ENCODE measurements at places on chromosomes 2 and 18.

DNA sequence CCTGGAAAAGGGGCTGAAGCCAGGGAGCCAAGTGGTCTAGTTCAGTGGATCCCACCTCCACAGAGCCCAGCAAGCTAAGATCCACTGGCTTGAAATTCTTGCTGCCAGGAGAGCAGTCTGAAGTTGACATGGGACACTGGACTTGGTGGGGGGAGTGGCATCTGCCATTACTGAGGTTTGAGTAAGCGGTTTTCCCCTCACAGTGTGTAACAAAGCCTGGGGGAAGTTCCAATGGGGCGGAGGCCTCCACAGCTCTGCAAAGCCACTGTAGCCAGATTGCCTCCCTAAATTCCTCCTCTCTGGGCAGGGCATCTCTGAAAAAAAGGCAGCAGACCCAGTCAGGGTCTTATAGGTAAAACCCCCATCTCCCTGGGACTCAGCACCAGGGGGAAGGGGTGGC is 144.4 kb downstream of the PTPRM start:
- no peak for DNase-seq
- no peaks in the 10 kb centered on the region for H3K36me3 ChIP-seq
- H3K27me3 ChIP-seq: no peaks in the 10 kb centered on the region
- H3K4me1 ChIP-seq: no peaks in the 10 kb centered on the region

DNA sequence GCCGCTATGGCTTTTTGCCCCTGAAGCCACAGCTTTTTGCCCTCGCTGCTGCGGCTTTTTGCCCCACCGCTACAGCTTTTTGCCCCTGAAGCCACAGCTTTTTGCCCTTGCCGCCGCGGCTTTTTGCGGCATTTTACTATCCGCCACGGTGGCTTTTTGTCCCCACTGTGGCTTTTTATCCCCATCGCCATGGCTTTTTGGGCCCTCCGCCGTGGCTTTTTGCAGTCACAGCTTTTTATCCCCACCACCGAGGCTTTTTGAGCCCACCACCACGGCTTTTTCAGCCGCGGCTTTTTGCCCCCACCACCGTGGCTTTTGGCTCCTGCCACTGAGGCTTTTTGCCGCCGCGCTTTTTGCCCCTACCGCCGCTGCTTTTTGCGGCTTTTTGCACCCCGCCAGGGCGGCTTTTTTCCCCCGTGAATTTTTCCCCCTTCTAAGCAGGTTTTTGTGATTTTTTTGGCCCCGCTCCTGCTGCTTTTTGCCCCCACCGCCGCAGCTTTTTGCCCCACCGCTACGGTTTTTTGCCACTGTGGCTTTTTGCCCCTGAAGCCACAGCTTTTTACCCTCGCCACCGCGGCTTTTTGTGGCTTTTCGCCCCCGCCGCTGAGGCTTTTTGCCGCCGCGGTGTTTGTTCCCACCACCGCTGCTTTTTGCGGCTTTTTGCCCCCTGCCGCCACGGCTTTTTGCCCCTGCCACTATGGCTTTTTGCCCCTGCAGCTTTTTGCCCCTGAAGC is 2797.2 kb upstream of the TEKT4 start:
- H3K27ac ChIP-seq: no peak overlapping the region
- H3K4me3 ChIP-seq: no peak overlapping the region
- H3K4me1 ChIP-seq: no peaks in the 10 kb centered on the region

GRCh38 chr18:63476668-63477067 is at the start of gene SERPINB5:
Gene SERPINB5 (plus strand): TSS chr18:63476958. CDS start chr18:63484429, 7,471 bp downstream.
- no peaks in the 10 kb centered on the region for H3K27me3 ChIP-seq
- H3K36me3 ChIP-seq: no peaks in the 10 kb centered on the region
- DNase-seq: peak; percentile 82
- H3K27ac ChIP-seq: peak within 1 kb of the TSS; percentile 89
- H3K4me1 ChIP-seq: peaks cover 32% of the 10 kb centered on the region

GRCh38 chr2:180494286-180494685 is 486.1 kb upstream of the UBE2E3 start:
- no peaks in the 10 kb centered on the region for H3K27me3 ChIP-seq
- H3K4me3 ChIP-seq: no peak overlapping the region
- H3K4me1 ChIP-seq: no peaks in the 10 kb centered on the region
- no peak for DNase-seq
- no peak overlapping the region for H3K27ac ChIP-seq
- no peaks in the 10 kb centered on the region for H3K36me3 ChIP-seq

DNA sequence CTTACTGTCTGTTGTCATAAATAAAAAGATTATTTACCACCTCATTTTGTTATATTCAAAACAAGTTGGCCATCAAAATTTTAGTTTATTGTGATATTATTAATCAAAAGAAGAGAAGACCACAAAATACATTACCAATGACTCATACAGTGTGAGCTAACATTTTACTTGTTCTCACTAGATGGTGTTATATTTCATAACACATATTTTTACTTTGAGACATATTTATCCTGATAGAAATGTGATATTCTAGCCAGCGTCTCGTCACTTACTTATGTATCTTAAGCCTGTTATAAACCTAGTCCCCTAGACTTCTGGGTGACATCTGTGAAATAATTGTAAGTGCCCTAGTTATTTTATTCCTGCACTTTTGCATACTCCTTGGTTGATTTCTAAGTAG is 263.2 kb downstream of the CDH7 start:
- no peak for DNase-seq
- H3K27ac ChIP-seq: no peak overlapping the region
- no peaks in the 10 kb centered on the region for H3K36me3 ChIP-seq
- no peaks in the 10 kb centered on the region for H3K27me3 ChIP-seq
- no peak overlapping the region for H3K4me3 ChIP-seq

GRCh38 chr2:158743879-158744278 is 51.2 kb upstream of the DAPL1 start:
- H3K27me3 ChIP-seq: no peaks in the 10 kb centered on the region
- H3K36me3 ChIP-seq: no peaks in the 10 kb centered on the region
- no peak overlapping the region for H3K4me3 ChIP-seq

- H3K27me3 ChIP-seq: no peaks in the 10 kb centered on the region
- no peak overlapping the region for H3K4me3 ChIP-seq
- no peak overlapping the region for H3K27ac ChIP-seq
- no peak for DNase-seq
Measured at GRCh38 chr2:102657770-102658169, 38.4 kb downstream of the SLC9A2 start.

DNA sequence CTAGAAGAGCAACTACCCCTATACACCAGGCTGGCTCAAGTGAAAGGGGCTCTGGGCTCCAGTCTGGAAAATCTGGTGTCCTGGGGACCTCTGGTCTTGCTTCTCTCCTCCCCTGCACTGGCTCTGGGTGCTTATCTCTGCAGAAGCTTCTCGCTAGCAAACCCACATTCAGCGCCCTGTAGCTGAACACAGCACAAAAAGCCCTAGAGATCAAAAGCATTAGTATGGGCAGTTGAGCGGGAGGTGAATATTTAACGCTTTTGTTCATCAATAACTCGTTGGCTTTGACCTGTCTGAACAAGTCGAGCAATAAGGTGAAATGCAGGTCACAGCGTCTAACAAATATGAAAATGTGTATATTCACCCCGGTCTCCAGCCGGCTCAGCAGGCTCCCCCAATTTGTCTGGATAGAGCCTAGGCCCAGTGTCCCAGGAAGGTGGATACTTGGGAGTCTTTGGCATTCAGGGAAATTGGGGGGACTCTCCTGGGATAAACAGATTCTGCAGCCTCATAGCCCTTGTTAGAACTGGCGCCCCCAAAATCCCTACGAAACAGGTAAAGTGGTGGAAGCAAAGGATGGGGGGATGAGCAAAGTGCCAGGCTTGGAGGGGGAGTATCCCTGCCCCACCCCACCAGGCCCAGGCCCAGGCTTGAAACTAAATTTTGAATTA is 2.5 kb upstream of the HOXD4 start:
- H3K27ac ChIP-seq: no peak overlapping the region
- H3K4me3 ChIP-seq: no peak overlapping the region
- DNase-seq: no peak
- H3K36me3 ChIP-seq: peaks cover 6% of the 10 kb centered on the region
- peaks cover 87% of the 10 kb centered on the region for H3K27me3 ChIP-seq

DNA sequence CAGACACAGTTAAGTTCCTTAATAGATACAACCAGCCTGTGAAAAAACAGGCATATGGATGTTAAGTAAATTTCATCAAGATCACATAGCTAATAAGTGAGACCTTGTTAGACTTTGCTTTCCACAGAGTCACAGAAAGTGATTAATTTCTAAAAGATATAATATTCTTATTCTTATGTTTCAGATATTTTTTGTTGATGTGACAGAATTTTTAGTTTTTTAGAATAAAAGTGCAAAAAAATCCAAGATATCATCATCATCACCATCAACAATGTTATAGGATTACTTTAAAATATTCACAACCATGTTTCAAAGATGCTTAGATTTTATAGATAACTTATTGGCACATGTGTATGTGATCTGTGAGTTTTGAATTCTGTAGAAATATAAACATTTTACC is 132.3 kb upstream of the ITGA4 start:
- no peak for DNase-seq
- no peaks in the 10 kb centered on the region for H3K4me1 ChIP-seq
- no peak overlapping the region for H3K27ac ChIP-seq
- H3K4me3 ChIP-seq: no peak overlapping the region
- H3K27me3 ChIP-seq: no peaks in the 10 kb centered on the region

DNA sequence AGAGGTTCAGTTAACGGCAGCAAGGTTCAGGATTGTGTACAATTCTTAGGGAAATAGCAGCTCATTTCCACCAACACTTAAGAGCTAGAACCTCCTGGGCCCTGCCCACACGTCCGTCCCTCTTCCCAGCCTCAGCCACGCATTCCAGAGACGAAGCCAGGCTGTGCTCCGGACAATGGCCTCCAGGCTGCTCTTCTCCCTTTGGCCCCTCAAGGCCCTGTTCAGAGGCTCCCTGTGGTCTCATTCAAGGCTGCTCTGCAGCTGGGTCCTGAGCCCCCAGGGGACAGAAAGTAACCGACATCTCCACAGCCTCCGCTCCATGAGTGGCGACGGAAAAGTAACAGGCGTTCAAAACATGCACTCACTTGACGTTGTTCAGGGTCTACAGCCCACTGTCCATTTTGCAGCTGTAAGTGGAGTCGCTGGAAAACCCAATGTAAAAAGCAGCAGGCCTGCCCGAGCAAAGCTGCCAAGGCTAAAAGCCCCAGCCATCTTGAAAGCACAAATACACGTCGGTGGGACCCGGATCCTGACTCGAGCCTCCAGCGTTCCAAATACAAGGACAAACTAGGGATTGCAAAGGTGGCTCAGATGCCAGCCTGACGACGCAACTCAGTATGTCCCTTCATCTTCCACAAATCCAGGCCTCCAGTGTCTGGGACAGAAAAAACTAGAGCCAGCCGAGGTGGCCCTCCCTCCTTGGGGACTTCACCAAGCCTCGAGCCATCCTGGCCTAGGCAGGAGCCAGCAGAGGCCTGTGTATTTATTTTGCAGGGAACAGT is 76.9 kb downstream of the NDUFA10 start:
- peak; percentile 52 for DNase-seq
- no peaks in the 10 kb centered on the region for H3K27me3 ChIP-seq
- H3K36me3 ChIP-seq: no peaks in the 10 kb centered on the region
- H3K27ac ChIP-seq: no peak overlapping the region

GRCh38 chr2:149394864-149395263 is 64.5 kb downstream of the LYPD6 start:
- no peaks in the 10 kb centered on the region for H3K36me3 ChIP-seq
- H3K27ac ChIP-seq: no peak overlapping the region
- no peak for DNase-seq

DNA sequence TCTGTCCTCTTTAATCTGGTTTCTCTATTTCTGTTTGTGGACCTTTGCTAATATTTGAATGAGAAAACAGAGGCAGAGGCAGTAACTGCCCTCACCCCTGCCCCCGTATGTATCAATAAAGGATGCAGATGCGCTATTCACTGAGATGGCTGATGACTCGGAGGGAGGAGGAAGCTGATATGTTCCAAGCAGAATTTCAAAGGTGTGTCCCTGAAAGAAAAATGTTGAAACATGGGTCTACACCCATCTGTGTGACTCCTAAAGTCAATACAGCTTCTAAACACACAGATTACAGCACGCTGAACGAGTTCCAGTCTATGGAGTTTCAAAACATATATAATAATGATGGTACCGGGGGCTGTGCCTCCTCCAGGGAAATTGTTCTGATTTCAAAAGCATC is 38.8 kb downstream of the EPHA4 start:
- H3K27ac ChIP-seq: no peak overlapping the region
- no peaks in the 10 kb centered on the region for H3K27me3 ChIP-seq
- H3K36me3 ChIP-seq: no peaks in the 10 kb centered on the region
- peaks cover 43% of the 10 kb centered on the region for H3K4me1 ChIP-seq
- DNase-seq: no peak

DNA sequence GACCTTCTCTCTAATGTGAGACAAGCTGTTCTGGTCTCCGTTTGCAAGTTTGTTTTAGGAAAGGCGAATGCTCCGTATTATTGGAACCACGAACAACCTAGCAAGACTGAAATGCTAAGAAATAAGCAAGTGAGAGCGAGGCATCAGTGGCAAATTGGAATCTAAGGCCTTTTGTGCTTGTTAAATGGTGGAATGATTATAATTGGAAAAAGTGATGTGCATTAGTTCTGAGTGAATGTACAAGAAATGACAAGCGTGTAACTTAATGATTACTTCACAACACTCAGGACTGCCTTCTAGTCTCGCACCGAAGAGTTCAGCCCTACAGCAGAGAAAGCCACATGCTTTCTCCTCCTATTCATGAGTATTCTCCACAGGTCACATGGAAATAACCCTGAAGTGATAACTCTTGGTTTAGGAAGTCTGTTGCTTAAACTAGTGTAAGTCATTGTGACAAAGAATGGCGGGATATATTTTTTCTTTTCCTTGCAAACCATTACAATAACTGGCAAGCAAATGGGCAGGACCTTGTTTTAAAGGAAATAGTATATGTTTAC is 392.2 kb upstream of the FIGN start:
- H3K27ac ChIP-seq: no peak overlapping the region
- no peaks in the 10 kb centered on the region for H3K4me1 ChIP-seq
- no peaks in the 10 kb centered on the region for H3K36me3 ChIP-seq
- DNase-seq: no peak
- H3K4me3 ChIP-seq: no peak overlapping the region

DNA sequence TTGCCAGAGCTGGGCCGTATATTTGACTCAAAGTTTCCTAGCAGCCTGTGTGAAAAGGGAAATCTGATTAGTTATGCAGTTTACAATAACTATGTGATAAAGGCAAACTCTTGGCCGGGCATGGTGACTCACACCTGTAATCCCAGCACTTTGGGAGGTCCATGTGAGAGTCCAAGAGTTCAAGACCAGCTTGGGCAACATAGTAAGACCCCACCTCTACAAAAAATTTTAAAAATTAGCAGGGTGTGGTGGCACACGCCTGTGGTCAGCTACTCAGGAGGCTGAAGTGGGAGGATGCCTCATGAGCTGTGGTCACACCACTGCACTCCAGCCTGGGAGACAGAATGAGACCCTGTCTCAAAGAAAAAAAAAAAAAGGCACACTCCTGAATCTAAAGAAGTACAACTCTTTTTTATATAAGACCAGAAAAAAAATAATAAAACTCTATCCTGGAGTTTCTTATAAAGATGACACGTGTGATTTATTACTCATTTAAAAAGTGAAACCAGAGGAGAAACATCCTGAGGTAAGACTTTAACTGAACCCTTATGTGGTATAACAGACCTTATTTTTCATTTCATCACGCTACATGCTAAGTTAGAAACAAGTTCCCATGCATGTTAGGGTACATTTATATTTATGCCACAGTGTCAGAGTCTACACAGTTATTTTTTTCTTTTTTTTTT is 32.6 kb upstream of the KCMF1 start:
- no peaks in the 10 kb centered on the region for H3K4me1 ChIP-seq
- no peak for DNase-seq
- H3K4me3 ChIP-seq: no peak overlapping the region
- H3K27me3 ChIP-seq: no peaks in the 10 kb centered on the region

GRCh38 chr2:226185616-226186211 is 613.9 kb downstream of the IRS1 start:
- no peaks in the 10 kb centered on the region for H3K27me3 ChIP-seq
- peaks cover 16% of the 10 kb centered on the region for H3K4me1 ChIP-seq
- peak overlapping the region; percentile 66 for H3K27ac ChIP-seq
- no peak for DNase-seq
